ENCODE measurements at places on chromosomes 7 and 10.

- DNase-seq: peak; percentile 19
Measured at GRCh38 chr10:80662429-80663261, 124.9 kb downstream of the SH2D4B start.

DNA sequence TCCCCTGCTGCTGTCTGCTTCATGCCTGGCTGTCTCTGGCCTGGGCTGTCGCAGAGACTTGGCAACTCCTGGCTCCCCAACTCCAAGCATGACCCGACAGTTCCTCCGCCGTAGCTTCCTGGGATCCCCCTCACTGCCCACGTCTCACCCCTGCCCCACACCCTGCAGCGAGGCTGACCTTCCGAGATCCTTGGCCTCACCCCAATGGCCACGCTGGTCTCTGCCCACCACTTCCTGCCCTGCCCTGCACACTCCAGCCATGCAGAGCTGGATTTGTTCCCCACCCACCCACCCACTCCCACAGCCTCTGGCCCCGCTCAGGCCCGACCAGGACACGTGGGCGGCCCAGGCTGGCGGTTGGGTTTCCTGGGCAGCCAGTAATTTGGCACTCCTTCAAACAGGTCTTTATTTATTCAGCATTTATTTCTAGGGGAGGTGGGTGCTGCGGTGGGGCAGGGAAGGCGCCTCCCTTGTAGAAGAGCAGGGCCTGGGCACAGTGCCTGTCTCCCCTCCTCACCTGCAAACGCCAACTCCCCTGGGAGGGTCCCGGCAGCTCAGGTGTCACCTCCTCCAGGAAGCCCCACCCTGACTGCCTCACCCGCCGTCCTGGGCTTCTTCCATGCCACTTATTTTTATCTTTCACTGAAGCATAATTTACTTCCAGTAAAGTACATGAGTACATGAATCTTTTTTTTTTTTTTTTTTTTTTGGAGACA lies 25.5 kb downstream of the GTF2IRD1 start:
- no peak for DNase-seq

- DNase-seq: no peak
Measured at GRCh38 chr10:125548878-125549277, 134.1 kb downstream of the TEX36 start.

DNA sequence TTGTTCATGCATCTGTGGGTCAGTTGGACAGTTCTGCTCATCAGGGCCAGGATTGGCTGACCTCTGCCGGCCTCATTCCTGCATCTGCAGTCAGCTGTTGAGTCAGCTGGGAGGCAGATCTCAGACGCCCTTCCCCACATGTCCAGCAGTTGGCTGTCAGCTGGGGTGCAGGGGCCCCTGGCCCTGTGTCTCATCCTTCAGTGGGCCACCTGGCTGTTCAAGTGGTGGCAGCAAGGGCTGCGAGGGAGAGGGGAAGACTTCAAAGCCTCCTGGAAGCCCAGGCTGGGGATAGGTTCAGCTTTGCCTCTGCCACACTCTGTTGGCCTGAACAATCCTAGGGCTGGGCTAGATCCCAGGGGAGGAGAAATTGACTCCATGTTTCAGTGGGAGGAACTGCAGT lies 33.2 kb downstream of the TACR2 start:
- DNase-seq: no peak

DNA sequence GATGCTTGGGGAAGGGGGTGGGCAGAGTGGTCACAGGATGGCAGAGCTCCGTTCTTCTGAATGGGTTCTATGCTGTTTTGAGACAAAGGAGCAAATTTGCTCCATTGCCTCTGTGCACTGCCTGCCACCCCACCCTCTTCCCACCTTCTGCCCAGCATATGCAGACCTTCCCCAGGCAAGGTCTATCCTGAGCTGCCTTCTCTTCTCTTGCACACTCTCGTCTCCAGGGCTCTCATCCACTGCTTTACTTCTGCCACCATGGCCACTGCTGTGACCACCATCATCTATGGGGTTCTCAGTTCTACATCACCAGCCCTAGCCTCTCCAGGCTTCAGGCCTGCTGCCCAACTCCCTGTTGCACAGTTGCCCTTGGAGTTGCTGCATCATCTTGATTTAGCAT lies 230.4 kb downstream of the TMEM178B start:
- no peak for DNase-seq

GRCh38 chr10:17255512-17255911 lies 27.5 kb downstream of the VIM start:
- no peak for DNase-seq

- no peak for DNase-seq
Measured at GRCh38 chr10:81179805-81180452, 642.2 kb downstream of the SH2D4B start.

DNA sequence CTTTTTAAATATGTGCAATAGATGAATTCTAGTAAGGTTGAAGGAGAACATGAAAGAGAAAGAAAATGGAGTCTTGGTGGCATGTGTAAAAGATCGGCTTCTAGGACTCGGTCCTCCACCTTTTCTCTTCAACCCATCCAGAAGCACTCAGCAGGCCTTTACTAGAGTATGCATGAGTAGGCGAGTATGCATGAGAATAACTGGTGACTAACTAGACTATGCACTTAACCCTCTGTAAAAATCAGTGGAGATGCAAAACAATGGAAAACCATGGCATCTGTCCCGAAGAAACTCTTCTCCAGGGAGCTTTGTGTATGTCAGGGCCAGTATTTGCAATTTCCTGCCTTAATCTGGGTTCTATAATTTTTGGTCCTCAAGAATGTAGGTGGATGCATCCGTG lies 40.0 kb upstream of the GRB10 start:
- no peak for DNase-seq

DNA sequence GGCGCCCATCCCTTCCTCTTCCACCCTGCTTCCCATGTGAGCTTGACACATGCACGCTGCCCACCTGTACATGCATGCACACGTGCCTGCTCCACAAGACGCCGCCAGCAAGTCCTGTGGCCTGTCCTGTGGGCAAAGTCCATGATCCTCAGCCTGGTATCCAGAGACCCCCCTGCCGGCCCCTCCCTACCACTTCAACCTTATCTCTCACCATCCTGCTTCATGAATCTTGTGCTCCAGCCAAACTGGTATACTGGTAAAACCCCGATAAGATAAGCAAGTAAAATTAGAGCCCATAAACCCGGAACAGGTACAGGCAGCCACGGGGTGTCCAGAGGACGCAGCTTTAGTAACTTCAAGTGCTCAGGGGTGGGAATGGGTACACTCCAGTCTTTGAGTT lies 11.8 kb upstream of the TBXAS1 start:
- no peak for DNase-seq

GRCh38 chr10:108812296-108812695 lies 1111.0 kb downstream of the XPNPEP1 start:
- DNase-seq: no peak

DNA sequence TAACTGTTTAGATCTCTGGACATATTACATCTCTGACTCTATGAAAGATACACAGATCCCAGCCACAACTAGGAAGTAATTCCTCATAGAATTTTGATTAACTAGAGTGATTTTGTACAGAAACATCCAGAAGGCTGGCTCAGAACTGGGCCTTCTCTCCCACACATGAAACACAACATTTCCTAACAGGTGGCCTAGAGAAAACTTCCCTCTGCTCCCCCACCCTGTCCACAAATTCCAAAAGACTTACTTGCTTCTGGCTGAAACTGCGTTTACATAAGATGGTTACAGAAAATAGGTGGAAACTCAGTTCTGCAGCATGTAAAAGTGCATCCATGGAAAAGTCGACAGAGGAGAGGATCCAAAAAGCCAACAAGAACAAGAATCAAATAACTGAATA lies 132.9 kb downstream of the FZD1 start:
- no peak for DNase-seq

DNA sequence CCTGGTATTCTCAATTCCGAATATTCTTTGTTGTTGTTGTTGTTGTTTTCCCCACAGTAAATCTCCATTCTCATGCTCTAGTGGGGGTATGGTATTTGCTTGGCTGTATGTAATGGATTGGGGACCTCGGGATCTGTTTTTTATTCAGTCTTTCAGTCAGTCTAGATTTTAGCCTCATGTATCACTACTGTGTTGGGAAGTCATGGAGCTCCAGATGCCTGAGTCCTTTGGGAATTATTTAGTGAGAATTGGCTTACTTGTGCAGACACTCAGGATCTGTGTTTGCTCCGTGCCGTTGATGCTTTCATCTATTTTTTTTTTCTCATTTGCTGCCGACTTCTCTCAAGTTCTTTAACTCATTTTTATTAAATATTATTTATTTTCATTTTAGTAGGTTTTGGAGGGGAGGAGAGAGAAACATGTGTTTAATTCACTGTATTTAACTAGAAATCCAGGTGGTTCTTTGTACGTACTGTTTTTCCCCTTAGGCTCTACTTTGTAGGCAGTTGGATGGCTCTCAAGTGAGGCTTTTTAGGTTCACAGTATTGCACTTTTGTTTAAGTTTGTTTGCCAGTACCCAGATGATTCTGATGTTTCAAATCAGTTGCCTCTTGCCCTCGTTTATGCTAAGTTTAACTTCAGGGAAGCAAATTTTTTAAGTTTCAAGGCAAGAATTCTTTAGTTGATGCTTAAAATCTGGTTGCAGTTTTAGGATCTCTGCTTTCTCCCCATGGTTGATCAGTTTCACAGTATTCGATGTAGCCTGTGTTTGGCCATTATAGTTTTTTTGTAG lies 36.9 kb downstream of the ZNRF2 start:
- DNase-seq: no peak

DNA sequence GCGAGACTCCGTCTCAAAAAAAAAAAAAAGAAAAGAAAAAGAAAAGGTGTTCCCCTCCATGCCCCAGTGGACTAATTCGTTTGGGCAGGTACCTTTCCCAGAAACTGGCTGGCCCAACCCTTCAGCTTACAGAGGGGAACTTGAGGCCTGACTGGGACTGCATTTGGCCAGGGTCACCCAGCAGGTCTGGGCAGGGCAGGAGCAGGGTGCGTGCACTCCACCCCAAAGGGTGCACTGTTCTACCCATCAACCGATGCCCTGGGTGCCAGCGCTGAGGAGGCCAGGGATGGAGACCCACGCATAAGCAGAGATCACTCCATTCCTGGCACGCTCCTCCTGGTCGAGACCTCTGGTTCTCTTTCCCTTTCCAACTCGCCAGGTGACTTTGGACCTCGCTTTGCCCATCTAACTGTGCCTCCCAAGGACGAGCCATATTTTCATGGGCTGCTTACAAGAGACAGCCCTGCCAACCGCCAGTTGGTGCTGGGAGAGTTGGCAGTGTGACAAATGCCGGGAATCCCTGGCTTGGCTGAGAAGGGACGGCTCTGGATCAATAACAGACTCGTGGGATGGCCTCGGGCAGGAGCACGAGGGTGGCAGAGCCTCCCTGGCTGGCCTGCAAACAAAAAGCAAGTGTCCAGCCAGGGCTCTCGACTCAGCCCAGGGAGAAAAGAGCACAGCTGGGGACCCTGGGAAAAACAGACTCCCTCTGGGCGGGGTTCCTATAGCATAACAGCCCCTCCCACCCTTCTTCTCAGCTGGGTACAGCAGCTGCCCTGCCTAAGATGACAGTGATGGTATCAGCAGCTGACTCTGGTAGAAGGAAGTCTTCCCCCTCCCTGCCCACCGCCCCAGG lies 7.9 kb downstream of the HSPB1 start:
- DNase-seq: no peak

GRCh38 chr7:65846008-65846570 lies 26.8 kb upstream of the VKORC1L1 start:
- DNase-seq: no peak

DNA sequence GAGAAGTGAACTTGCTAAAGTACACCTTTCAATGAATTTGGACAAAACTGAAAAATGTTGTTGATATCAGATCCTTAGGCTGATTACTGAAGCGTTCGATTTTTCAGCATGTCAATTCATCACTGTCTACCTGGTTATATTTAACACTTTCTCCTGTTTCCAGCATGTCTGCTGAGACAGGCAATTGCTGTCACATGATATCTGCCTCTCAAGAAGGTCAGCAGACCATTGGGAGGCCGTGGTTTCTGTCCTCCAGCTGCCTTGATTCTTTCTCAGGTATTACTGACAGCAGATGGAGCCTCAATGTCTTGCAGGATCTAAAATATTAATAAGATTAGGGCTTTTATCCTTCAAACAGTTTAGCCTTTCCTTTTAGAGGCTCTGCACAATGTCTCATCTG lies 127.5 kb downstream of the SNX10 start:
- no peak for DNase-seq

- DNase-seq: no peak
Measured at GRCh38 chr7:43247757-43248156, 135.3 kb downstream of the HECW1 start.

GRCh38 chr7:115516341-115516740 lies 514.2 kb downstream of the TFEC start:
- DNase-seq: no peak

DNA sequence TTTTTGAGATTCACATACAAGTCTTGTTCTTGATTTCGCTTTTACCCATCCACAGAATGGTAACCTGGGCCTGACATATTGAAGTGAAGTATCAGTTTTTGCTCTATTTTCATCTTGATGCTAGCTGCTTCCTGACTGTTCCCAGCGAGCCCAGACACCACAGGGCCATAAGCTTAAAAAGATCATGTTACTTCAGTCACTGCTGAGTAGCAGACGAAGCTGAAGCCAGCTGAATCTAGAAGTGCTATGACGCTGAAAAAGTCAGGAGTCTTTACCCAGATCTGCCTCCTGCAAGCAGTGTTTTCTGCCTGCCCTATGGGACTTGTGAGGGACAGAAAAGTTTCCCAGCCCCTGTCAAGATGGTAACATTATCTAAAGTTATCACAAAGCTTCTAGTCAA lies 2.7 kb upstream of the PRXL2A start:
- DNase-seq: no peak

DNA sequence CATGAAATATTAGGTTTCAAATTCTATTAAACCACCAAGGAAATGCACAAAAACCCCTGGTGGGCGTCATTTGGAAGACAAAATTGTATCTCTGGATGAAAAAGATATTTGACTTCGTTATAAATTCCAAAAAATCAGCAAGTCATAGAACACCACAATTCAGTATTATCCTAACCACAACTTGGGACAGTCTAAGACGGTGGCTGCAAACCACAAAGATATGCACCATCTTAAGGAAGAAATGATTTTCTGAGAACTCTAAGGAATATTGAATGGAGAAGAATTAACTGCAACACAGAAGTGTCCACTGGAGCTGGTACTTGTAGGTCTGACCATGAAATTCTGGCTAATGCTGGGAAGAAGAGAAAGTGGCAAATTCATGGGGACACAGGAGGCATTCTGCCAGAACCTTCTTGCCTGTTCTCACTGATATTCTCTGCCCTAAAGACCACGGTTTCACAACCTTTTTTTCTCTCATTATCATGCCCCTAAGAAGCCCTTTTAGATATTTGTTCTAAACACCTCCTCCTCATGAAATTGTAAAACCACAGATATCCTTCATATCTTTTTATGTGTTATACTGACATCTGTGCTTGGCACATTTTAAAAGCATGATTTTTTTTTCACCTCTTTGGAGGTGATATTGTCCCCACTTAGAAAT lies 92.9 kb downstream of the SFMBT2 start:
- no peak for DNase-seq

- no peak for DNase-seq
Measured at GRCh38 chr7:142460402-142461117, 202.7 kb upstream of the PRSS58 start.

GRCh38 chr7:102318482-102318971 lies 31.9 kb downstream of the SH2B2 start:
- DNase-seq: no peak

GRCh38 chr7:113113912-113114311 lies 4.4 kb downstream of the SMIM30 start:
- no peak for DNase-seq
